ENCODE measurements at places on chromosomes 4 and X.
A peak's percentile ranks its signal among the peaks of the same experiment; 100 is the strongest.

GRCh38 chr4:48300004-48300403 lies 30.4 kb upstream of the TEC start:
- DNase-seq = no peak

GRCh38 chr4:77385124-77385969 lies 220.3 kb upstream of the CXCL13 start:
- no peak for DNase-seq

- no peak for DNase-seq
Observed at GRCh38 chr4:25129917-25130316, 30.3 kb downstream of the SEPSECS start.

- no peak for DNase-seq
Observed at GRCh38 chr4:89416960-89417359, 109.4 kb upstream of the GPRIN3 start.

- DNase-seq = peak; percentile 85
Observed at GRCh38 chr4:67575232-67576058, 16.9 kb downstream of the STAP1 start.

- no peak for DNase-seq
Observed at GRCh38 chrX:53050841-53051240, 2.3 kb downstream of the GPR173 start.

GRCh38 chr4:168852933-168853713 lies 156.9 kb downstream of the CBR4 start:
- DNase-seq = no peak

DNA sequence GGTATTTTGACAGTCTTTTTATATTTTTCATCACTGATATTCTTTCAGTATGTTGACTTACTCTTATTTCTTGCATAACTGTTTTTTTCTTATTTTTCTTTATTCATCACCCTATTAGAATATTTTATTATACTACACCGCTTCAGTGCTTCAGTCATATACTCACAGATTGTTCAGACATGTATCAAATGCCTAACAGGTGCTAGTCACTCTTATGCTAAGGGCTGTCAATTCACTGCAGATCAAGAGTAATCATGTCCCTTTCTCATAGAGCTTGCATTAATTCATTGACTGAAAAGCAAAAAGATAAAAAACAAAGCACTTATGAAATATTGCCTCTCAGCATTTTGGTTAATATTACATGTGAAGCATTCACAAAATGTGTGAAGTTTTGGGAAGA lies 1435.6 kb downstream of the STIM2 start:
- no peak for DNase-seq

- no peak for DNase-seq
Observed at GRCh38 chr4:172011196-172011595, 198.0 kb downstream of the GALNTL6 start.

DNA sequence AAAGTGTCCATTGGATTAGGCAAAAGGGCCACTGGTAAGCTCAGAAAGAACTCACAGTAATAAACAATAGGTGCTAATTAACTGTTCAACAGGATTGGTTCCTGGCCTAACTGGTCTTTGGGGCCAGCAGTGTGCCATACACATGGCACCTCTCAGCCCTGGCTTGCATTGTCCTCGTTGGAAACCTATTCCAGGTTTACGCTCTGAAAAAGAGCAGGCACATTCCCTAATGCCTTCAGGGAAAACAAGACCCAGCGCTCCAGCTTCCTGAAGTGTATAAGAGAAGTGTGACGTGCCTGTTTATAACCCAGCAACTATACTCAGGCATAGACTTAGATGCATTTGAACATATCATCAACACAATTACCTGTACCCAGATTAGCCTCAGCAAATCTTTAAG lies 51.9 kb upstream of the RBM47 start:
- no peak for DNase-seq

- DNase-seq = no peak
Observed at GRCh38 chrX:133580625-133581024, 165.3 kb upstream of the GPC4 start.

- no peak for DNase-seq
Observed at GRCh38 chrX:72130762-72131250, 909 bp downstream of the RTL5 start.

GRCh38 chr4:161505141-161505540 lies 658.7 kb downstream of the FSTL5 start:
- no peak for DNase-seq

- DNase-seq = no peak
Observed at GRCh38 chr4:35511851-35512250, 732.5 kb downstream of the ARAP2 start.

DNA sequence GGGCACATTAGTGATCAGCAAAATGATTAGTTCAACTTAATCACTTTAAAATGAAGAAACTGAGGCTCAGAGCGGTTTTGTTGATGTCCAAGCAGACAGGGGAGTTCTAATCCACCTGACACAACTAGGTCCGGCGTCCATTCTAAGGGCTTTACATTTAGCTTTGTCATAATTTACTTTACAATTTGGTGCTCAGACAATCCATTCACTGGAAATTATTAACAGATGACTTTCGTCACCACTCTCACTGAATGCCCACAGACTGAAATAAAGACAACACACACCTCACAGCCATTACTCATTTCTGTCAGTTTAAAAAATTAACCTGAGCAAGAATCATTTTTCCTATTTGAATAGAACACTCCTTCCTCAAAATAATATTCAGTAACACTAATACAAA lies 10.8 kb downstream of the NR3C2 start:
- no peak for DNase-seq

GRCh38 chr4:81675791-81676393 lies 204.2 kb upstream of the RASGEF1B start:
- DNase-seq = no peak

DNA sequence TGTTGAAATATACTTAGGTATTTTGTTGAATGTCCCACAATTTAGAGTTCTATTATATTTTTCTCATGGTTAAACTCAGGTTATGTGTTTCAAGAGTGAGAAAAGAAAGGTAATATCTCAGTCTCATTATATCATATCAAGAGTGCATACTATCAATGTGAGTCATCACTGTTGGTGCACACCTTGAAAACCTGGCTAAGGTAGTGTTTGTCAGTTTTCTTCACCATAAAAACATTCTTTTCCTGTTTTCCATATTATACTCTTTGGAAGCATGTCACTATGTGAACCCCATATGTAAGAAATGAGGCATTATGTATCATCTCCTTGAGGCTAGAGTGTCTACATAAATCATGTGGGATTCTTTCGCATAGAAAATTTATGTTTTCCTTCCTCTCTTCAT lies 307.6 kb upstream of the CTSO start:
- no peak for DNase-seq

DNA sequence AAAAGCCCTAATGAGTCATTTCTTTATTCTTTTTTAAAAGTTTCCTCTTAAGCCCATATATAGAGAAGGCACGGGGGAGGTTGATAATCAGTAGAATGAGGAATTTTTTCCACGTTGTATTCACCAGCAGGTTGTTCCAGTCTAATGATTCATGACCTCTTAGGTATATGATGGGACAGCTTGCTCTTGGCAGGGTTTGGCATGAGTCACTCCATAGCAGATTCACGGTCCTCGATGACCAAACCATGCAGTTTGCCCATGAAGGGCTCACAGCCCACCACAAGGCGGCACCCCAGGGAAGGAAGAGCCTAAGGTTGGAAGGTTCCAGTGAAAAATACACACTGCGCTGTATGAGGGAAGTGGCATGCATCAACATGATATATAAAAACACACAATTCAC lies 623.8 kb upstream of the DIPK2B start:
- peak; percentile 29 for DNase-seq

DNA sequence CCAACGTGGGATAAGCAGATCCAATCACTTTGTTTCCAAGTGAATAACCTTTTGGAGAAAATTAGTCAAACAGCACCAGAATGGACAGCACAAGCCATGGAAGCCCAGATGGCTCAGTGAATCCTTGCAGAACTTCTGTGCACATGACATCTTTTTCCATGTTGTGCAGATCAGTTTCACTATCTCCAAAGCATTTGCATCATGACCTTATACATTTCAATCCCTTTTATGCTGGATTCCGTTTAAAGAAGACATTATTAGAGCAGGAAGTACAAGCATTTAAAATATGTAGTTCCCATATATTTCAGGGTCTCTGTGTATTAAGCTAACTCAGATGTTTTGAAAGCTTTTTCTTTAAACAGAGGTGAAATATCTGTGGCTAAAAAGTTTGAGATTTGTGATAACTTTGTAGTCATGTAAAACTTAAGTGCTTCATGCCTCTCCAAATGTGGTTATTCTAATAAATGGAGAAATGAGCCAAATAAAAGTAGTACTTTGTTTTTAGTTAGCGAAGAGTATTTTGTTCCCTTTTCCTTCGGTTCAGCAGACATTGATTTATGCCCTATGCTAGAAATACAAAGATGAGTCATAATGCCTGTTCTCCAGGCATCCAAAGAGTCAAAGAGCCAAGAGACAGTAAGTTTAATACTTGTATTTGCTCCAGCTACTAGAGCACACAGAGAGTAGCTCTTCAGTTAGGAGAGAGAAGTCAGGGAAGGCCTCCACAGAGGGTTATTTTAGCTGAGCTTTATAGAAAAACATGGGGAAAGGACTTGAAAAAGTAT lies 39.0 kb downstream of the PLAC8 start:
- peak; percentile 88 for DNase-seq

DNA sequence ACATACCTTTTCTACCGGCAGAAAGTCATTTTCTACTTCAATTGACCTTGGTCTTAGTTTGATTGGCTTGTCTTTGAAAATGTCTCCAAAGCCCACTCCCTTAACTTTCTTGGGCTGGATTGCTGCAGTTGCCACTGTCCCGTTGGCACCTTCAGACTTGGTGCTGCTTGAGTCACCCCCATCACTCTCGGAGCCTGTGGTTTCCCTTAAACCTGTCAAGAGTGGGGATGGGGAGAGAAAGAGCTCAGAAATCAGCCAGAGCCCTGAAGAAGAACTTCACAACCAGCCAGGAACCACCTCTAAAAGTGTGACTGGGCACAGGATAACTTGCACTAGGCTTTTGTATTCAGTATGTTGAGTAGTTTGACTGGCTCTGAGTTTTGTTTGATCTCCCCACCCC lies 168.5 kb upstream of the MAP3K15 start:
- no peak for DNase-seq

DNA sequence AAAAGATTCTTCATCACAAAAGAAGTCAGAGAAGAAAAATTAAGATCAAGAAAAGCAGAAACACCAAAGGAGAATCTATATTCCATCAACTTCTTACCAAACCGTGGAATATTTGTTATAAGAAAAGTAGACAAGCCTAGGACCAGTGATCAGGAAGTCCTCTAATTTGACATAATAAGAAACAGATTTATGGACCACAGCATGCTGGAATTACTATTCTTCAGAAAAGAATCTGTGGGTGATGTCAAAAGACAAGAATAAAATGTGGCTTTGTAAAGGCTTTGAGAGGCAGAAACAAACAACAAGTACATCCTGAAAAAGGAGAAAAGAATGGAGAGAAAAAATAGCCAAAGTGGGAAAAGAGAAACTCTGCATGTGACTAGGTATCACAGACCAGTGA lies 123.3 kb downstream of the SLC10A7 start:
- no peak for DNase-seq

All from bone marrow (tissue), 2 donors.